ENCODE measurements at places on chromosomes 6 and 20.

DNA sequence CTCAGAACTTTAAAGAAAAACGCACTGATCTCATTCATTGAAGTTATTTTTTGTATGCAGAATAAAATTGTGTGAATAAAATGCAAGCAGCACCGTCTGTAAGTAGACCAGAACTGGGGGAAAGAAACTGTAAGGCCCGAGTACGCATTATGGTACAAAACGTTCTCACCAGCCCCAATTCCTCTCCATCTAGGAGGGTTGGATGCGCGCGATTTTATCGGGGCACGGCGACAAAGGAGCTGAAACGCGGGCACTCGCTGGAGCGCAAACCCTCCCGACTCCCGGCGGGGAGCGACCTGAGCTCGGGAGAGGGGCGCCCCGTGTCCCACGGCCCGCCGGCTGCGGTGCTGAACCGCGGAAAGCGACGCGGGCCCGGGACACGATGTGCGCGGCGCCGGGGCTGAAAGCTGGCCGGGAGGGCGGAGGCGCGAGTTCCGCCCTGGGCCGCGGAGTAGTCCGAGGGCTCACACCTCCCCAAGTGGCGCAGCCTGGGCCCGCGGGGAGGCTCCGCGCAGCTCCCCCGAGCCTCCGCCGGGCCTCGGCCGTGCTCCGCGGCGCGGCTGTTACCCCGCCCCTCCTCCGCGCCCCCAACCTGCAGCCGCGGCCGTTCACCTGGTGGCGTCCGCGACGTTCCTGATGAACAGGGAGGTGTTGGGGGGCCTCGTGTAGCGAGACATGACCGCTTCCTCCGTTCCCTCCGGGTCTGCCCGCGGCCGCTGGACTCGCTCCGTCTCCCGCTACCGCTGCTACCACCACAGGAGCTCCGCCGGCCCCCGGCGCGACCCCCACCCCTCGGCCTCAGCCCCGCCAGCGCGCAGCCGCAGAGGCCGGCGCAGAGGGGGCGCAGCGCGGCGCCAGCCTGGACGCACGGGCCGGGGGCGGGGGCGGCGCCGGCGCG is at the start of gene SRSF12:
TSS of gene SRSF12 (minus strand) at position 861 of the 898 bp plus-strand sequence. CDS start at position 677, 184 bp downstream.
- DNase-seq = peak; percentile 10

GRCh38 chr6:49321561-49322072 is 141.4 kb downstream of the MMUT start:
- DNase-seq = no peak

DNA sequence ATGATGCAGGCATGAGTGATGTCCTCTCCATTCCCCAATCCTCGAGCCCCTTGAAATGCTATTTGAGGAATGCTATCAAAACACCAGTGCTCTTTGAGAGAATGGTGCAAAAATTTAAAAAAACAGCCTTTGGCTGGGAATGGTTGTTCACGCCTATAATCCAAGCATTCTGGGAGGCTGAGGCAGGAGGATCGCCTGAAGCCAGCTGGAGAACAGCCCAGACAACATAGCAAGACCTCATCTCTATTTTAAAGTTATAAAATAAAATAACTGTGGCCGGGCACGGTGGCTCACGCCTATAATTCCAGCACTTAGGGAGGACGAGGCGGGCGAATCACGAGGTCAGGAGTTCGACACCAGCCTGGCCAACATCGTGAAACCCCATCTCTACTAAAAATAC is 4.2 kb upstream of the VARS1 start:
- DNase-seq = no peak

GRCh38 chr20:31633339-31633914 is 4.3 kb upstream of the COX4I2 start:
- no peak for DNase-seq

- no peak for DNase-seq
Observed at GRCh38 chr6:71324194-71324785, 35.7 kb downstream of the OGFRL1 start.

- DNase-seq = no peak
Observed at GRCh38 chr20:33053291-33054106, at the start of gene BPIFB3. BPIFB3 (plus strand) TSS chr20:33053903; CDS start chr20:33055436, 1,533 bp downstream.

DNA sequence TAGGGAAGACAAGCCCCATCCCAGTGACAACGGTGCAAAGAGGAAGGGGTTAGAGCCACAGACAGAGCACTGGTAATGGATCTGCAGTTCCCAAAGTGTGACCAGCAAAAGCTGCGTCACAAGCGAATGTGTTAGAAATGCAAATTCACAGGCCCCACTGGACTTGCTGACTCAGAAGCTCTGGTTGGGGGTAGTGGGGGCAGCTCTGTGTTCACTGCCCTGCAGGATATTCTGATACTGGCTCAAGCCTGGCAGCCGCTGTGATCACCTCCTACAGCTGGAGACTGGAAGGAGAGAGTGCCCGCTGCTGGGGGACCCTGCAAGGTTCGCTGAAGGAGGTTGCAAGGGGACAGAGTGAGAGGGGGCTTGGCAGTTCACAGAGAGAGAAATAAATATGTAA is 179.7 kb upstream of the CDH4 start:
- no peak for DNase-seq

DNA sequence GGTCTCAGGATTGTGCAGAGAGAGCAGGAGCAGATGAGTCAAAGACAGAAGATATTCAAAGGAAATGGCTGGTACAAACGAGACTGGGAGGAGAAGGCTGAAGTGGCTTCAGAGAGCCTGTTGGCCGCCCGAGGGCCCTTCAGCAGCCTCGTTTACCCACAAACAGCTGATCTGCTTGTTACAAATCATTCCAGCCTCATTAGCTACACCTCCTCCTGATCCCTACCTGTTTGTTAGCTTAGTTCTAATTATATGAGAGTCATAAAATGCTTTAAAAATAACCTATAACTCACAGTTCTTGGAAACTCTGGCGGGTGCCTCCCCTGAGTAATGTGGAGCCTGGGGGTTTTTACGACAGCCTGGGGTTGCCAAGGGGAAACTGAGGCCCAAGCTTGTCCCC is 12.6 kb downstream of the GLP1R start:
- DNase-seq = no peak

DNA sequence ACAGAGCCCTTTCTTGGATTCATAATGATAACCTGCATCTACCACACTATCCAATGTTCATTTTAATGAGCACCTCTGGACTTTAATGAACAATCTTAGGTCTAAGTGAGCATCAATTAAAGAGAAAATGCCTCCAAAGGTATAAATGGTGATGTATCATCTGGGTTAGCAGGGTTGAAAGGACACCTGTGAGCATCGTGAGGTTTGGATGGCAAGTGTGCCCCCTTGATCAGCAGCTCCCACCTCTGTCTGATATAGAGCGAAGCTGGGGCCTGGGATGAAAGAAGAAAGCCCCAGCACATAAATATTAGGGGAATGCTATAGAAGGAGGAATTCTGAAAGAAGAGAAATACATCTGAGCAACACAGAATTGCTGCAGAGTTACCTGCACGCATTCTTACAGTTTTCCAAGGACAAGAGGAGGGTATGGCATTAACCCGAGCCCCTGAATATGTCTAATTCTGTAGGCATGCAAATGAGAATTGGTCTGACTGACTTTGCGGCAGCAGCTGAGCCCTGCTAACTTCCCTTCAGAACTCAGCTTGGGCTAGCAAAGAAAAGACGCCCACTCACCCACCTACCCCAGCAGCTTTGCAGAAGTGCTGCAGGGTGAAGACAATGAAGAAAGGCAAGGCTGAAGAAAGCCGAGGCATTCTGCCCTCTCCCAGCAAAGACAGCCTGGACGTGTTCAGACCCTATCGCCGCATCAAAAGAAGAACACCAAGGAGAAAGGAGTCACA is 136.2 kb downstream of the GMPR start:
- no peak for DNase-seq

DNA sequence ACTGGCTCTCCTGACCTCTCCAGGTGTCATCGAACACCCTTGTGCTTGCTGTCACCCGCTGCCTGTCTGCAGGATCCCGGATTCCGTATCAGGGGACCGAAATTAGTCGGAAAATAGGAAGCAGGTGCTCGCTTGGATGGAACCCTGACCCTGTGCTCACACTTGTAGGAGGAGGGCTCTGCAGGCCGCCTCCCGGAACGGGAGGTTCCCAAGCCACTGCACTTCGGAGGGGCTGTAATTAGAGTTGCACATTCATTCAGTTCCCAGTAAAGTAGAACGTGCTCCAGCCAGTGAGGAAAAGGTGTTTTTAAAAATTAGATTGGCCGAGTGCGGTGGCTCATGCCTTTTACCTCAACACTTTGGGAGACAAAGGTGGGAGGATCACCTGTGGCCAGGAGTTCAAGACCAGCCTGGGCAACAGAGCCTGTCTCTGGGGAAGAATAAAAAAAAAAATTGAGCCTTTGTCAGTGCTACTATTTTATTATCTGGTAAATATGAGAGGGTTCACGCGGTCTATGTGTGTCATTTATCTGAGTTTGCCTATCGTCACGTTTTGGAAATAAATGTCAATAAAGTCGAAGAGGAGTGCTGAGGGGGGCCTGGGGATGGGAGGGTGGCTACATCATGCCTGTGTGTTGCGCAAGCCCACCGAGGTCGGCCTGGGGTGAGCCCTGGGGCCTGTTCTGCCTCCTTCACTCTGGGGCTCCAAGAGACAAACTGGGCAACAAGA is 1.5 kb upstream of the GMEB2 start:
- DNase-seq = peak; percentile 66

DNA sequence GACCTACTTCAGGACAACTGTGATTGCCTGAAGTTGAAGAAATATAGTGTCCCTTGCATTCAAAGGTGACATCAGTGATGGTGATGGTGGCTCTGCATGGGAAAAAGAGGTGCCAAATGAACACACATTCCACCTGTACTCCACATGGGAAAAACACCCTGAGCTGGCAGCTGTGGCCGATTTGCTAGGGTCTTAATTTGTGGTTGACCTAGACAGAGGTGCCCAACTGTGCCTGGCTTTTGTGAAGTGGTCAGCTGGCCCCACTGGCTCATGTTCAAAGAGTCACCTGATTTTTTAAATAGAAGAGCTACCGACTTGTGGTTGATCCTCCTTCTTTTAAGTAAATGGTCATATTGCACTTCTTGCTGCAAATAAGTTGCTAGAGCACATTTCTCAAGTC is 7.6 kb upstream of the GCNT2 start:
- DNase-seq = no peak

DNA sequence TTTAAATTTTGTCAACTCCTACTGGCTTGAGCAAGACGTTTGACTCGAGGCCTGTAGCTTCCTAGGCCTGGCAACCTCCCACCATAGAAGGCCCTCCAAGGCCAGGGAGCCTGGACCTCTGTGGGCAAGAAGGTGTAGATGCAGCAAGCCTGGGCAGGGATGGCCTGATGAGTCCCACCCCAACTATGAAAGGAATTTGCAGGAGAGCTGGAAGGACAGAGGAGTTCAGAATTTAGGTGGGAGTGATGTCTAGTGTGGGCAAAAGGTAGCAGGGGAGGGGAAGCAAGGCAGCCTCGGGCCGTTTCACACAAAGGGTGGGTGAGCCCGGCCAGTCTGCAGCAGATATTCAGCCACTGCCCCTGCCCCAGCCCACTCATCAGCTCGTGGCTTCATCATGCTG is 245.2 kb downstream of the CDH26 start:
- no peak for DNase-seq

DNA sequence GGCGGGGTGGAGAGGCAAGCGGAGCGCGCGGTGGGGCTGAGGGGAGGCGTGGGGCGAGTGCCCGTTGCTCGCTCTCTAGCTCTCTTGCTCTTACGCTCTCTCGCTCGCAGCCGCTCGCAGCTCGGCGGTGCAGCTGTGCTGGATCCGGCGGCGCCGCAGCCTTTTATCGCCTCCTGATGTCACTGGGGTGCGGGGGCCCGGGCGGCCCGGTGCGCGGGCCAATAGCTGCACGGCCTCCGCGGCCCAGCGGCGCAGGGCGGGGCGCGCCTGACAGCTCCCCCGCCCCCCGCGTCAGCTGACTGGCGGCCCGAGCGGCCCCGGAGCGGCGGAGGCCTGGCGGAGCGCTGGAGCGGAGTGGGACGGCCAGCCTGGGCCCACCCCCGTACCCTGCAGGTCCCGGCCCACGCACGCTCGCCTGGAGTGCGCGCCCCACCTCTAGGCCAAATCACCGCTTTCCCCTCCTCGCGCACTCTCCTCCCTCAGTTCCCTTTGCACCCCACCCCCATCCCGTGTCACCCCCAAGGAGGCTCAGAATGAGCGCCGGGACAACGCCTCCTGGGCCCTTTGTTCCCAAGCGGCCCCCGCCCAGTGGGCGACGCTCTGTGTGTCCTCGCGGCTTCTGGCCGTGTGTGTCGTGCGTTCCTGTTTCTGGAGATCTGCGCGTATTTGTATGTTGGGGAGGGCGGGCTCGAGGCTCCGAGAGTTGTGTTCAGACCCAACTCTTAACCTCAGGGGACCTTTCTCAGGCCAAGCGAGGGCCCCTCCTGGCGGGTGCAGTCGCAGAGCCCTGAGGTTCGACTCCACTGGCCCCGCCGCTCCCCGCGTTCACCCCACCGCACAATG is at the start of gene MAFB:
TSS of gene MAFB (minus strand) at position 137 of the 843 bp plus-strand sequence. CDS start 386 bp downstream, outside the sequence.
- DNase-seq = peak; percentile 30

DNA sequence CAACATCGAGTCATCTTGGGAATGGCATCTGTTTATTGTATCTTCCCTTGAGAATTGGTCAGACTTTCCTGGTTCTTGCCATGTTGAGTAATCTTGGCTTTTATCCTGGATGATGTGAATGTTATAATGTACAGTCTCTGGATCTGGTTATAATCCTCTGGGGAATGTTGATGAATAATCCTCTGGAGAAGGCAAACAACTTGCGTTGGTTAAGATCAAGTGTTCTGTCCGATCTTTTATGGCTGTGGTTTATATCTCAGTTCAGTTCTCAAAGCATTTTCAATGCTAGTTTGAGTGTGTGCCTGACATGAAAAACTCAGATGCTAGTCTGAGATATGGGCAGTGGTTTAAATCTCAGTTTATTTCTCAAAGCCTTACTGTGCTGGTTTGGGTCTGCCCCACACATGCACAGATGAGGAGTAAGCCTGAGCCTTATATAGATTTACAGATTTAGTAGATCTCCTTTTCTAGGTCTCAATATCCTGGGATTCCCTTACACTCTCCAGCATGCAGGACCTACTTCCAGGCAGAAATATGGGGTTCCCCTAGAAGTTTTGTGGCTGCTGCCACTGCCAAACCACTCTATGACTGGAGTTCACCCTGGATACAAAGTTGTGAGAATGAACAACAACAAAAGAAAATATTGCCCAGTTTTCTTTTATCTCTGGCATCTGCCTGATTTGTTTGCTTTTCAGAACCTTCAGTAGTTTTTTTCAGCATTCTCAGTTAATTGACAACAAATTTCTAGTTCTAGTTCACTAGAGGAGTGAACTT is 191.8 kb upstream of the MAN1A1 start:
- DNase-seq = no peak

GRCh38 chr20:14716351-14716801 is 379.0 kb upstream of the FLRT3 start:
- DNase-seq = no peak

DNA sequence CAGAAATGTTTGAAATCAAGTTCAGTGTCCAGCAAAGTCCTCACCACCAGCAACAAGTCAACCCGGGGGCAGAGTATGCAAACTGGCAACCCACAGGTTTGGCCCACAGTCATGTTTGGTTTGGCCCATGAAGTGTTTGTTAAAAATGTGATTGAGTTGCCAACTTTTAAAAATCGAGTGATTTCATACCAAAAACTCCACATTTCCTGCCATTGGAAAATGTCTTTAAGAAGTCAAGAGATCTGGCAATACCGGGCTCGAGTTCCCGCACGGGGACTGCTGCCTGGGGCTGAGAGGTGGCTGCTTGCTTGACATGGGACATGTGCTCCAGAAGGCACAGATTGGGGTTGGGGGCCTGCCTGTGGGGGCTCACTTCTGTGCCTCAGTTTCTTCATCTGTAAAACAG is 36.1 kb downstream of the PREX1 start:
- DNase-seq = no peak

Measured in CD4-positive, alpha-beta T cell treated with Interleukin-4 for 4 hours (primary cell).